ENCODE measurements at places on chromosomes 5 and 9. TPM values are rescaled to one million over a fixed set of nuclear protein-coding genes. Genes with fewer than 3 reads are reported as not detected.

DNA sequence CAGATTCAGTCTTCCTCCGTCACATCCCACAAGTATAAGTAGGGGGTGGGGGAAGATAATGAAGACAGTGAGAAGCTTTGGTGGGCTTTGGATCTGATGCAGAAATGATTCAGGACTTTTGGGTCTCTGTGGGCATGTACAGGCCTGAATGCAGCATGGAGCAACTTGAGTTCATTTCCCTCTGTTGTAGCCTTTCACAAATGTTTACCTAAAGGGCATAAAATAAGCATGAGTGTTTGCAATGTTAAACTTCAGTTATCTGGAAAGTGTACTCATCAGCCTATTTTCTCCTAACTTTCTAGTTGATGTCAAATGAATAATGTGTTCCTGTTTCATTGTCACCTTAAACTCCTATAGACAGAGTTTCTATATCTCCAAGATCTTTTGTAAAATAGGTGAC lies 39.3 kb downstream of the GARNL3 start:
- DNase-seq, result no peak
- H3K27ac ChIP-seq, result no peak overlapping the region
- no peaks in the 10 kb centered on the region for H3K27me3 ChIP-seq

- H3K36me3 ChIP-seq, result no peaks in the 10 kb centered on the region
- no peak for DNase-seq
- H3K4me1 ChIP-seq, result no peaks in the 10 kb centered on the region
- no peak overlapping the region for H3K27ac ChIP-seq
- H3K27me3 ChIP-seq, result no peaks in the 10 kb centered on the region
These were observed 594.1 kb upstream of the FTMT start for GRCh38 chr5:121257621-121258020.

The WDR31 gene
- not detected for polyA plus RNA-seq

DNA sequence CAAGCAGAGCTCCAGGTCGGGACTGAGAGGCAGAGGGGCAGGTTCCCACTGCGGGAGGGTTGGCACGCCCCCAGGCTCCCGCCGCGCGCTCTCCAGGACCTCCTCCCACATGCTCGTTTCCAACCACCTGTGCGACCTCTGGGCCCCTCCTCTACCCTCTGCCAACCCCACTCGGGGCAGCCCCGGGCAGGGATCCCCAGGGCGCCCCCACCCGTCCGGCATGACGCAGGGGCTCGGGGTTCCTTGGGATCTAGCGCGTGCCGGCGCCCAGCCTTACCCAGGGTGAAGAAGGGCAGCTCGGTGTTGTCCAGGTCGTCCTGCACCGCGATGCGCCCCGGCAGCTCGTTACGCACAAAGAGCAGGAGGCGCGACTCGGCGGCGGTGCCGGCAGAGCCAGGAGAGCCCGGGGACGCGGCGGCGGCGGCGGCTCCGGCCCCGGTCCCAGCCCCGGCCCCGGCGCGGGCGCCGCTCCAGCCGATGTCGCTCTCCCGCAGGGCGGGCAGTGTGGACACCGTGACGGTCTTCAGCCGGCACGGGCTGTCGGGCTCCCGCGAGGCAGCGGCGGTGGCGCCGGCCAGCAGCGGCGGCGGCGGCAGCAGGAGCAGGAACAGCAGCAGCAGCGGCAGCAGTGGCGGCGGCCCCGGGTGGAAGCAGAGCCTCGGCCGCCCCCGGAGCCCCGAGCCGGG lies 494 bp downstream of the ASTN2 start:
- H3K36me3 ChIP-seq, result no peaks in the 10 kb centered on the region
- H3K4me3 ChIP-seq, result no peak overlapping the region
- no peak for DNase-seq
- peaks cover 13% of the 10 kb centered on the region for H3K27me3 ChIP-seq
- no peak overlapping the region for H3K27ac ChIP-seq

DNA sequence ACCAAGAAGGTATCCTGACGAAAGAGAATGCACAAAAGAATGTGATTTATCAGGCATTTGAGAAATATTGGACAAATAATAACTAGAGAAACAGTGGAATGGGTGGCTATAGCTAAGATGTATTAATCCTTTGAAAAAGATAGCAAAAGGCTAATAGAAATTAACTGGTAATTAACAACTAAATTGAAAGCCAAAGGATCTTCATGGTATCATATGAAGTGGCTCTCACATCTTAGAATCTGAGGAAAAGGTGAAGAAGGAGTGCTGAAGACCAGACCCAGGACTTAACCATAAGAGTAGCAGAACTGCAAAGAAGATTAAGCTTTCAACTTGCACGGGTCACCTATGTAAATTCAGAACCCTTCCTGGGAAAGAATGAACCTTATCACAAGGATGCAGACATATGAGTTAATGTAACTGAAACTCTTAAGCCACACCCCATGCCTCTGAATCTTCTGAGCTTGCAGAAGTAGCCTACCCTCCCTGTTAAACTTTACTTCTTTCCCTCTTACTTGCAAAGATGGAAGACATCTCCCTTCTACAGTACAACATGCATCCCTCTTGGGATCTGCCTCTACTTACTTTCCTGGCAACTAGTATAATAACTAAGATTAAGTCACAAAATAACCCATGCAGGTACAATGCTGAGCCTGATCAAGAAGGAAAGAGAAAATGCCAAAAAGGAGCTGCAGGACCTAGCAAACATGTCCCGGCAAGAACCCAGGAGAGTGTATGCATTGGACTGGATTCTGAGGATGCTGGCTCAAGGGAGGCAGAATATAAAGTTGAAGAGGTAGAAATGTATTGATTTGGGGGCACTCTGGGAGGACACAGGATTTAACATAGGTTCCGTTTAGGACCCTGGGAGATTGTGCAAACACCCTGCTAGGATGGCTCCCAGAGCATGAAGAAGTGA lies 395.5 kb upstream of the SLC30A5 start:
- DNase-seq, result no peak
- H3K4me1 ChIP-seq, result no peaks in the 10 kb centered on the region
- no peak overlapping the region for H3K4me3 ChIP-seq
- no peaks in the 10 kb centered on the region for H3K27me3 ChIP-seq
- H3K27ac ChIP-seq, result no peak overlapping the region

DNA sequence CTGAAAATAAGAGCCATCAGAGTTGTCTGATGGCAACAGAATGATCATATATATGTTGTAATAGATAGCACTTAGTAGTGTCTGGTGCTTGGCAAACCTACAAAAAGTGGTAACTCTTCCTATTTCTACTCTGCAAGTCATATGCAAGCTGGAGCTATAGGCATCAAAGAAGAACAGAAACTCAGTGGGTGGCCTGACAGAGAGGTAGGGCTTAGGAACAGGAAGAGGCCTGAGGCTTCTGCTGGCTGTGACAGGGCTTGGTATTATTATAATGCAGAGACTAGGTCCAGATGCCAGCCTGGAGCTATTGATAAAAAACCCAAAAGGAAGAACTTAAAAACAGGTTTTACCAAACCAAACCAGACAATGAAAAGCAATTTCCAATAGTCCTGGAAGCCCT lies 4.4 kb upstream of the DIAPH1 start:
- no peaks in the 10 kb centered on the region for H3K27me3 ChIP-seq
- DNase-seq, result no peak
- peaks cover 22% of the 10 kb centered on the region for H3K36me3 ChIP-seq
- H3K4me1 ChIP-seq, result peaks cover 15% of the 10 kb centered on the region
- H3K27ac ChIP-seq, result no peak overlapping the region

GRCh38 chr9:136379891-136380290 lies 6.4 kb upstream of the CARD9 start:
- no peak overlapping the region for H3K27ac ChIP-seq
- H3K36me3 ChIP-seq, result peaks cover 8% of the 10 kb centered on the region
- no peak for DNase-seq

The DBH gene
- polyA plus RNA-seq, result not detected

DNA sequence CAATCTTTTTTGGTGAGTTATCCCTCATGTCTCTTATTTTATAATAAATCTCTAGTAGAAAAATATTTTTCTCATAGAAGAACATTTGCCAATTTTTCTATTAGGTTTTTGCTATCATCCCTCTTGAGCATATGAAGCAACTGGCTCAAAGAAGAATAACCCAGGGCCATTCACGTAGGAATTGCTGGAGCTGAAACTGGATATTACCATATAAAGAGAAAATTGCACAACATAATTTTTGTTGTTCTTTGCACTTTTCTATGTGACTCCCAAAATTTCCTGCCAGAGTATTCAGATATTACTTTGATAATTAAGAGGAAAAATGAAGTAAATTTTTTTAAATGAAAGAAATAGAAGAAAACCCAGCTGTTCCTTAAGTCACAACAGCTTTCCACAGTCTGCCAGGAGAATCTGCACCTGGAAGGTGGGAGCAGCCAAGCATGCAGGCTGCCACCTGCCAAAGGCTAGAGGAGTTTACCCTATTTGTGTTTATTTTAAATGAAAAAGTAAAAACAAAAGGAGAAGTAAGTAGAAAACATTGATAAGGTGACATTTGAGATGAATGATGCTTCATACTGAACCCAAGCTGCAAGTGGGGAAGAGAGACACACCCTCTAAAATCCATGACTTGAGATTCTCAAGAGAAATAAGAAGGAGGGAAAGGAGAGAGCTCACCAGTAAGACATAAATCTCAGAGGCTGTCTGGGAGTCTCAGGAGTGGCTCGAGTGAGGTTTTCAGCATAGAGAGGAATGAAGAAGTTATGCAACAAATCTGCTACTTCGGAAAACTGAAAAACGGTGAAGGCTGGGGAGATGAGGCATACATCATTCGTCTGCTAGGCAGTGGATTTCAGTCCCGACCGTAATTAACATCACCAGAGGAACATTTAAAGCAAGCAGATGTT lies 31.5 kb upstream of the FREM1 start:
- DNase-seq, result no peak
- no peaks in the 10 kb centered on the region for H3K4me1 ChIP-seq
- no peak overlapping the region for H3K27ac ChIP-seq
- H3K27me3 ChIP-seq, result no peaks in the 10 kb centered on the region
